ENCODE measurements at places on chromosomes 3 and 15.

- no peak for DNase-seq
Measured at GRCh38 chr3:23740517-23740965, 65.2 kb upstream of the UBE2E1 start.

DNA sequence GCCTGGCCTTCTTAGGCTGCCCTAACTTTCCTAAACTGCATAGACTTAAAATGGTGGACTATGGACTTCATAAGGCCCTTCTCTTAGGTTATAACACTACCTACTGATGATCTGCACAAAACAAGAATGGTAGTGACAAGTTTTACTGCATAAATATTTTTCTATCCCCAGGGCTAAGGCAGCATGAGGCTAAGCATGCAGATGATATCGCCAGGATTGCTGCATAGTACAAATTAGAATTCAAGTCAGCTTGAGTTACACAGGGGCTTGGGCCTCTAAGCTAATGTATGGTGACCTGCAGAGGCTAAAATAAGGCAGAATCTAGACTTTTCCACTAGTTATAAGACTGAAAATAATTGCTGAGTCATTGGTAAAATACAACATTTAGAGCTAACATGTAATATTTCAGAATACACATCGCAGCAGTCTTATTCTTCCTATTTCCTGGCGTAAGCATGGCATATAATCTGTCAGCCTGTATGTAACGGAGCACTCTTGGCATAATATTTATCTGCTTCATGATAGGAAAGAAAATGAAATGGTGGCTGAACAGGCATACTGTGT lies 15.3 kb upstream of the RBMS3 start:
- no peak for DNase-seq

DNA sequence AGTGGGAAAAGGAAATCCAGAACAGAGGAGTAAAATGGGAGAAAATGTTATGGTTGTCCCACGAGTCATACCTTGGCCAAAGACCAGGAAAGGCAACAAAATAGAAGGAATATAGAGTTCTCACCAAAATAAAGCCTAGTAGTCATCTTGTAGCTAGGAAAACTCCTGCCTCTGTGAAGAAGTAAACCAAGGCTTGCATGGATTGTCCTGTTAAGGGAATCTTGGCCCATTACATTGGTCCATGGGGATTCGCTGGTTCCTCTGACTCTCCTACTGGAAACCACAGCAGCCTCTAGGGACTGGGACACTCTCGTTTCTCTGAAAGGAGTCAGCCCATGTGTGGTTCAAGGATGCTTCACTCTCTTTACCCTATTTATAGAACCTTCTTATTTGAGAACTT lies 62.9 kb upstream of the FNDC3B start:
- DNase-seq: no peak

DNA sequence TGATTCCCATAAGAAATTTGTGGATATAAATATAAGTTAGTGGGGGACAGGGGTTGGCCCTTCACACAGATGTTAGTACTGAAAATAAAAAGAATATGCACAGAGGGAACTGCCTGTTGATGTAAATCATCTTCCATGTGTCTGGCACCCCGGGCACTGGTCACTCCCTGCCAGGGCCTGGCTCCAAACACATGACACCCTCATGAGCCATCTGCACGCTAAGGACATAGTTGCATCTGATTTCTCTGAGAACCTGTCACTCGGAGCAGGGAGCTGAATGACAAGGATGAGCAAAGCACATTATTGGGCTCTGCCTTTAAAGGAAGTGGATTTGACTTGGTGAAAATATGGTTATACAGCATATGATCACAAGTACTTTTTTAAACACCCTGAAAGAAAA lies 66.2 kb upstream of the TSC22D2 start:
- no peak for DNase-seq

- no peak for DNase-seq
Measured at GRCh38 chr3:116199063-116199462, 246.2 kb downstream of the LSAMP start.

- DNase-seq: no peak
Measured at GRCh38 chr3:58038675-58039292, 30.6 kb downstream of the FLNB start.

- DNase-seq: no peak
Measured at GRCh38 chr3:170429050-170429449, 10.4 kb downstream of the CLDN11 start.

GRCh38 chr3:137987723-137988122 lies 22.2 kb upstream of the CLDN18 start:
- no peak for DNase-seq

- DNase-seq: no peak
Measured at GRCh38 chr3:65659396-65659795, 379.3 kb downstream of the MAGI1 start.
